ENCODE measurements at places on chromosomes 13 and 19. TPM values are rescaled to one million over a fixed set of nuclear protein-coding genes. Genes with fewer than 3 reads are reported as not detected.

GRCh38 chr13:28753946-28754345, 35.2 kb upstream of the SLC46A3 start:
- no peak for DNase-seq

DNA sequence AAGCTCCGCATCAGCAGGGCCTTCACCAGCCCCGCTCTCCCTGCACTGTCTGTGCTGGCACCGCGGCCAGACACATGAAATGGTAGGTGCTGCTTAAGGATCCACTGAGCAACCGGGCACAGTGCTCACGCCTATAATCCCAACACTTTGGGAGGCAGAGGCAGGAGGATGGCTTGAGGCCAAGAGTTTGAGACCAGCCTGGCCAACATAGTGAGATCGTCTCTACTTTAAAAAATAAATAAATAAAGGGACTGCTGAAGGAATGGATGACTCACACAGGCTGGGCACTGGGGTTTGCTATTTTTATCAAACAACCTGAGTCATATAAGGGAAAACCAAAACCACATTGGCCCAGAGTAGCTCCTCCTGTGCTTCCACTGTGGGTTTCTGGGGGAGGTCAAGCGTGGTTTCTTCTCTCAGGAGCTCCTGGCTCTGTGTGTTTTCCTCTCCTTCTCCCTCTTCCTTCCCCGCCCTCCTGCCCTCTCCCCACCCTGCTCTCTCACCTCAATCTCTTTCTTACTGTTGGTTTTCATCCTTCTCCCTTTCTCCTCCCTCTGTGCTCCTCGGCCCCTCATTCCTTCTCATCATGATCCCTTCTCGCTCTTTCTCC, 21.3 kb downstream of the VRK3 start:
- DNase-seq: peak; percentile 66

DNA sequence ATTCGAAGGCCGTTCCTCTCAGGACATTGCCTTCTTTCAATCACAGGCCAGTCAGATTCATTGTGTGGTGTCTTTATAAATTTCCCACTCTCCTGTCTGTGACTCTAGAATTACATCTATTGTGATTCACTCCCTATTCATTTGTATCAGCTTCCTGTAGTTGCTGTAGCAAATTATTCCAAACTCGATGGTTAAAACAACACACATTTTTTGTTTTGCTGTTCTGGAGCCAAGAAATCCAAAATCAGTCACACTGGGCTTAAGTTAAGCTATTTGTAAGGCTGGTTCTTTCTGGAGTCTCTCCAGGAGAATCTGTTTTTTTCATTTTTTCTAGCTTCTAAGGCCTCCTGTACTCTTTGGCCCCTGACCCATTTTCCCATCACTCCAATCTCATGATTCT, 1487.0 kb upstream of the SLC10A2 start:
- DNase-seq: no peak

DNA sequence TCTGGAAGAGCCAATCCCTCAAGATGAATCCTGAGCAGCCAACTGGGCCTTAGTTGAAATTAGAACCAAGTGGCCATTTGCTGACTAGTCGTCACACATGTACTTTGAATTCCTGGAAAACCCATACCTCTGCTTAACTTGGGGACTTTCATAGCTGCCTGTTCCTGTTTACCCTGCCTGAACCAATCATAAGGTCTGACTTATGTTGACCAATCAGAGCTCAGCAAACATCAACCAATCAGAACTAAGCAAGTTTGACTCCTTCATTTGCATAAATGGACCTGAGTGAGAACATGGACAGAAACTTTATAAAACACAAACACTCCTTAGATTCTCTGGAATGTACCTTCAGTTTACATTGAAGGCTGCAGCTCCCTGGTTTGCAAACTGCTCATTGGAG, 50.8 kb downstream of the LATS2 start:
- no peak for DNase-seq

GRCh38 chr13:39349391-39349960, 253.5 kb downstream of the LHFPL6 start:
- no peak for DNase-seq

DNA sequence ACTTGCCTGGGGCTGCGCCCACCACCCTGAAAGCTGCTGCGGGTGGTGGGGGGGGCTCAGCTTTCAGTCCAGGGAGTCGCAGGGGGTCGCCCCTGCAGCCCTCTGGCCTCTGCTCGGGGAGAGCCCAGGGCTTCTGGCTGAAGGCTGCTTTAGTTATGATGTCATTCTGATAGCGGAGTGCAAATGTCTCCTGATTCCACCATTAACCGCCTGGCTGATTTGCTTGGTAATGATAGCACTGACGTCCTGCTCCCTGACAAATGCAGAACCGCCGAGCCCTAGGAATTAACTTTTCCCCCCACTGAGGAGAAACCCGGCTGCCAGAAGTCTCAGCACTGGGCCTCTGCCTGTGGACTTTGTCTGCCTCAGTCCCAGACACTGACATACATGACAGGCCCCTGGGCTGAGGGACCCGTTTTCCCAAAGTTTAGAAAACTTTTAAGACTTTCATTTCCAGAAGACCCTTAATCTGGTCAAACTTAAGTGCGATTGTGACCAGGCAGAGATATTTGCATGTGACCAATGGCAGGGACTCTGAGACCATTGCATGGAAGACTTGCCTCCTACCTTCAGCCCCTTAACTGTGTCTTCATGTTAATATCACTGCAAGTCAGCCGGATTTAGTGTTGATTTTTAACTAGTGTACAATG, 142.5 kb upstream of the ZNF536 start:
- DNase-seq: no peak

GRCh38 chr13:51397262-51397941, 55.4 kb downstream of the INTS6 start:
- no peak for DNase-seq

GRCh38 chr13:27997904-27998522, 9.5 kb upstream of the URAD start:
- peak; percentile 55 for DNase-seq

GRCh38 chr13:101058841-101059240, 357.5 kb downstream of the NALCN start:
- DNase-seq: no peak

DNA sequence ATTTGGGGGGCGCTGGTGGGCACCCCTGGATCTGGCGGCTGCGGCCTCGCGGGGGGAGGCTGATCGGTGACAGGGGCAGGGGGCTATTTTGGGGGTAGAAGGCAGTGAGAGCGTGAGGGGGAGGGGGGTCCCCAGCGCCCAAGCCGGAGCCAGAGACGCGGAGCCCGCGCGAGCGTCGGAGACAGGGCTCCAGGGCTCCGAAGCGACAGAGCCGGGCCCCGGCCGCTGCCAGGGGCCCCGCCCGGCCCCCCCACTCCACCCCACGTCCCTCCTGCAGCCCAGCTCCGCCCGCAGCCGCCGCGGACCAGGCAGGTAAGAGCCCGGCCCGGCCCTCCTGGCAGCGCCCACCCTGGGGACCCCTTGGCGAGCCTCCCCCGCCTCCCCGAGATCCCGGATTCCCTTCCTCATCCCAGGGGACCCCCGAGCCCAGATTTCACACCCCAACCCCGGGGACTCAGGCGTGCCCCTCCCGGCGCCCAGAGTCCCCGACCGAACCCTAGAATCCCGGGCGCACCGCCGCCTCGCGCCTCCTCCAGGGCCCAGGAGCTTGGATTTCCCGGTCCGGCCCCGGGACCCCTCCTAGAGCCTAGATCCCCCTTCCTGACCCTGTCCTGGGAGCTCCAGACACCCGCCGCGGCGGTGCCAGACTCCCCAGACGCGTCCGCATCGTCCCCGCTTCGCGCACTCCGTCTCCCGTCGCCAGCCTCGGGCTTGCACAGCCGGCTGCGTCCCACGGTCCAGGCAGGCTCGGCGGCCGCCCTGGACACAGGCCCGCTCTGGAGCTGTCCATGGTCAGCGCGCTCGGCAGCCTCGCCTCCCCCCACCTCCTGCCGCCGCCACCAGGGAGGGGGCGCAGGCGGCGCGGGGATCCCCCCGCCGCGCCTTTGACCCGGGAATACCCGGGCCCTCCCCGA, at the start of gene PPFIA3:
TSS of gene PPFIA3 (plus strand) at position 134 of the 914 bp plus-strand sequence. CDS start 8,330 bp downstream, outside the sequence.
- no peak for DNase-seq

GRCh38 chr13:41028051-41028450, 8.9 kb upstream of the ELF1 start:
- no peak for DNase-seq

GRCh38 chr19:7385062-7385461, 36.3 kb downstream of the ARHGEF18 start:
- no peak for DNase-seq

DNA sequence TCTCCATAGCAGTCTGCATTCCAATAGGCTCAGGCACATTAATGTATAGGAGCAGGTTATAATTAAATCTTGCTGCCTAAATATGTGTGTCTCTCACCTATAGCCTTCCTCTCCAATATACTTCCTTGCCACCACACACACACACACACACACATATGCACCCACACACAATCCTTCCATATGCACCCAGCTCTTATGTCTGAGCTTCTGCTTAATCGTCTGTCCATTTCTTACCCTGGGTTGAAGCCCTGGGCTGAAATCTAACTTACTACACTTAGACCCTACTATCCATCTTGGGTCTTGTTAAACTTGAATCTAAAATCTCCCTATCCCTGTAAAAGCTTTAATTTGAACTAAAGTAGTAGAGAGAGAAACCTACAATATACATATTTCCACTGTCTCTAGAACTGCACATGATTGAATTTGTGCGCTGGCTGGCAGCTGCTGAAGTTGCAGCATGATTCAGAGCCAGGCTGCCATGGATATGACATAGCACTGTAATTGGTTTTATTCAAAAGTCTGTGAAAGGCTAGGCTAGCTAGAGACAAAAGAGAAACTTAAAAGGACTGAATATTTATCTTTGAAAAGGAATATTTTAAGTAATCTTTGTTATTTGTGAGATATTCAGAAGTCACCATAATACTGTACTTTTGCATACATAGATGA, 25.7 kb upstream of the FREM2 start:
- no peak for DNase-seq

DNA sequence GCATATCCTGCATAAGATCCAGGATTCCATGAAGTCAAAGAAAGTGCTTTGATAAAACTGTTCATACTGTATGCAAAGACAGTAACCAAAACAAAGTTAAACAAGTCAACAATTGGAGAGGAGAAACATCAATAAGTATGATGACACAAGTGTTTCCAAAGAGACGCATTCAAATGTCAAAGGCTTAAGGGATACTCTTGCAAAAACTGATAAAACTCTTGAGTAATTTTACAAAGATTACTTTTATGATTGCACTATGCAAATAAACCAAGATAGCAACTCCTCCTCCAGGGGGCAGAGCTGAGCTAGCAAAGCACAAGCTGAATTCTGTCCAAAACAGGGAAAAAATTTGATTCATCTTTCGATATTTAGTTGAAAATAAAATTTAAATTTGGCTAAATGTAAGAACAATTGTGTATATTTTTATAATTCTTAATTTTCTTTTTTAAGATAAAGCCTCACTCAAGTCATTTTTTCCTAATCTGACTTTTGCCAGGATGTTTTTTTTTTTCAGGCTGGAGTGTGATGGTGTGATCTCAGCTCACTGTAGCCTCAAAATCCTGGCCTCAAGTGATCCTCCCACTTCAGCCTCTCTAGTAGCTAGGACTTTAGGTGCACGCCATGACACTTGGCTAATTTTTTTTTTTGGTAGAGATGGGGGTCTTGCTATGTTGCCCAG, 84.0 kb downstream of the MZT1 start:
- DNase-seq: peak; percentile 67

DNA sequence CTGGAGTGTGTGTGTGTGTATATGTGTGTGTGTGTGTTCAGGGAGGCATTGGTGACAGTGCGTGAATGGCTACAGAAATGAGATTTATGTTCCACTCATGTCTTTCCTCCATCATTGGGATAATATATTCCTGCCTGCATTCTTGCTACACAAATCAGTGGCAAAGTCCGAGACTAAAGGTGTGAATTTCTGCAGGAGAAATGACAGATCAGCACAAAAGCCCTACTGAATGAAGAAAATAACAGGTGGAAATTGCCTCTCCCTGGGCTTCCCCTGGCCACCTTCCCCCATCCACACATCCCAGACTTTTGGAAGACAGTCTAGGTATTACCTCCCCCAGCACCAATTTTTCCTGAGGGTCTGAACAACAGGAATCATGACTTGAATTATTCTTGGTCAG, 10.1 kb downstream of the SIGLEC6 start:
- no peak for DNase-seq

- DNase-seq: peak; percentile 89
Measured at GRCh38 chr13:114142640-114143490, 10.4 kb upstream of the RASA3 start.

- no peak for DNase-seq
Measured at GRCh38 chr19:46745030-46745429, 827 bp upstream of the FKRP start.

DNA sequence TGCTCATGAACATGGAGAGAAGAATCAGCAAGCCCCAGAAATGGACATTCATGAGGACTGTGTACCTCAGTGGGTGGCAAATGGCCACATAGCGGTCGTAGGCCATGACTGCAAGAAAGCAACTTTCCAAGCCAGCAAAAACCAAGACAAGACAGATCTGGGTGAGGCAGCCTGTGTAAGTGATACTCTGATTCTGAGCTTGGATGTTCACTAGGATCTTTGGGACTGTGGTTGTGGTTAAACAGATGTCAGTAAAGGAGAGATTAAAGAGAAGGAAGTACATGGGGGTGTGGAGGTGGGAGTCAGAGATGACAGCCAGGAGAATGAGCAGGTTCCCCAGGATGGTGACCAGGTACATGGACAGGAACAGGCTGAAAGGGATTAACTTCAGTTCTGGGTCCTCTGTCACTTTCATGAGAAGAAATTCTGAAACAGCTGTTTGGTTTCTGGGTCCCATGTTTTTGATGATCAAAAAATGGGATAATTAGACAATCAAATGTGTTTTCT, at the start of gene OR7G1:
TSS of gene OR7G1 (minus strand) at position 457 of the 507 bp plus-strand sequence. CDS start at position 457, 0 bp downstream.
- DNase-seq: no peak

GRCh38 chr13:64909184-64909583, 2321.0 kb downstream of the PCDH9 start:
- DNase-seq: no peak

DNA sequence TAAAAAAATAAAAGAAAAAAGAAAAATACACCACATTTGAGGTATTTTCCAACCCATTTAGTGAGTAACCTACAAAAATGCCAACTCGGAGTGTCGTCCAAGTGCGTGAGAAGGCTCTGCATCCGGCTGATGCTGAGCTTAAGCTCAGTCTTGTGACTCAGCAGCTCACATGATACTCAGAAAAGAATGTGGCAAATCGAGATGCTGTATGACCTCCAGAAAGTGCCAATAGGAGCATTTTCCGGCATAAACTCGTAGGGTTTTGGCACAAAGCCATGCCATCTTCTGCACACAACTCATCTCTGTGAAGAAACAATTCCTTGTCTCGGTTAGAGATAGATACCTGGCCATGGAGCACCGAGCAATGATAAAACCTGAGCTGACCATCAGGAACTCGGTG, 58.5 kb downstream of the TRPM4 start:
- DNase-seq: no peak

The OVOL3 gene
- not detected for total RNA-seq

The OR7D2 gene
- total RNA-seq: not detected

The ERICH6B gene
- total RNA-seq: not detected

The CXCL17 gene
- not detected for total RNA-seq

The GIPR gene
- 7.0 TPM for total RNA-seq

The VAV1 gene
- total RNA-seq: 125 TPM

The LPAR6 gene
- 47.6 TPM for total RNA-seq

Data from activated CD8-positive, alpha-beta T cell treated with anti-CD3 and anti-CD28 coated beads, Interleukin-2, amount 10 ng/mL, durations not matched to agents 7 days and 5 days (primary cell).